Stimulated activated CD4-positive, alpha-beta T cell treated with anti-CD3 and anti-CD28 coated beads, TNF-alpha, amount 100 ng/mL, for 1 hour (primary cell): ENCODE measurements at places on chromosomes 7 and 10.

DNA sequence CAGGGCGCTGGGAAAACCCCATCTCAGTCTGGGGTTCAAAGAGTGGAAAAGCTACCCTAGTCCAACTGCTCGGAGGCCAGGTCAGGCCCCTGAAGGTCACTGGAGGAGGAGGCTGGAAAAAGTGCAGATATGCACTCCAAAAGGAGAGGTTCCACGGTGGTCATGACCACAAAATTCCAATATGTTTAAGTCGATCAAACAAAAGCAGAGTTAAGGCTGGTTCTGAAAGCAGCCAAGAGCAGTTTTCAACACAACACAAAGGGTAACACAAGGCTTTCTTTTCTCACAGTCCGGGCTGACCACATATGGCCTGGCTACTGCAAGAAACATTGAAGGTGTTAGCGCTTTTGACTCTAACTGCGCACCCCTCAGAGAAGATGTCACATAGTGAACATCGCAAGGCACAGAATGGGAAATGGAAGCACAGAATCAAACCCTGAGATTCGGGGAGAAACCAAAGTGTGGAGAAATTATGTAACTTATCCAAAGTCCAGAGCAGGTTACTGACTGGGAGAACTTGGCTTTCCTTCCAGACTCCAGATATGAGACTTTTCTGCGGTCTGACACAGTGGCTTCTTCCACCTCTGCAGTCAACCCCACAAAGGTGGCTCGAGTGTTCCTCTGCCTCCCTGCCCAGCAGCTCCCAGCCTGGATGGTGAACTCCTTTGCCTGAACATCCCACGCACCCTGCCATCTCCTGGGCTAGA, 1.3 kb upstream of the GRB10 start:
- DNase-seq: no peak

GRCh38 chr7:30327813-30328212, 43.4 kb downstream of the ZNRF2 start:
- DNase-seq: no peak

- no peak for DNase-seq
Observed at GRCh38 chr10:44460416-44460815, 75.5 kb upstream of the CXCL12 start.

DNA sequence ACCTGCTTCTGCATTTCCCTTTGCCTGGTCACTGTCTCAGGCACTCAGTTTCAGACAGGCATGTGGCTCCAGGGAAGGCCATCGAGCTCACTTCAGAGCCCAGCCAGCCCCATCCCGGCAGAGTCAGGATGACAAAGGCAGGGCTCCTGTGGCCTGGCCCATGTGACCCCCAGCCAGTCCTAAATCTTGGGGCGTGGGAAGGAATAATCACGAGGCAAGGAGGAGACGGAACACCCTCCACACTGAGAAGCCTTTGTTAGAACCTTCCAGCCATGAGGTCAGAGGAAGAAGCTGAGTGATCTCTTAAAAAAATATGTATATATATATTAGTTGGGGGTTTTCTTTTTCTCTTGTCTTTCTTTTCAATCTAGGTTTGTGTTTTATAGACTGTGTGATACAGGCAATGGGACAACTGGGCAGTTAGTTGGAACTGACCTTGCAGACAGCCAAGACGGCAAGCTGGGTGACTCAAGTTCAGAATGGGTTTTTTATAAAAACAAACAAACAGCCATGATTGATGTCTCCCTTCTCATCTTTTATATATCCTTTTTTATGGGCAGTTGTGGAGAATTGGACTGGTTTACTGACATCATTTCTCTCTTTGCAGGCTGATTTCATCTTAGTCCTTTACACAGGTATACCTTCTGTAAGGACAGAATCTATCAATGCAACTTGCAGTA, 60.8 kb downstream of the CHN2 start:
- no peak for DNase-seq

DNA sequence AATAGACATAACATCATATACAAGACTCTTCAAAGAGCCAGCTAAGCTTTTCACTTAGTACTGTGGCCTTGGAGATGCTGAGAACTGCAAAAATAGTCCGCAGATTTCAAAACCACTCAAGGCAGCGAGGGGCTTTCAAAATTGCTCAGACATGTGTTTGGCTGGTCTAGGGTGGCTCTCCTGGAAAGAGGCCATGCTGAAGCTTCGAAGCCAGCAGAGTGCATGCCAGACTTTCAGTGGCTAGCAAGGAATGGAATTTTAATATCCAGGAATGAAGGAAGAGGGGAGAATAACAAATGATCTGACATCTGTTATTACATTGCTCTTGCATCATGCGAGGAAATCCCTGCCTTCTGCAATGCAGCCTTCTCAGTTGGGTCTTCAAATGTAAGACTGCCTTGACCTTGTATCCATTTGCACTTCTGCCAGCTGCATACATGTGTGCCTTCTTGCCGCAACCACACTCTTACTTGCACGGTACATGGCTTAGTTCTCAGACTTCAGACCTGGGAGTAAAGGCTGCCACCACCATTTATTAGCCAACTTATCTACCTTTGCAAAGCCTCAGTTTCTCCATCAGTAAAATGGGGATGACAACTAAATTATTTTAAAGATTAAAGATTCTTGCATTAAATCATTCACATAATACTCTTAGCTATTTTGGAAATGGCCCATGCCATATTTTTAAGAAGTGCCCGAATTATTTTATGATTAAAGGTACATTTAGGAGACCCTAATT, 55.9 kb downstream of the ITIH5 start:
- no peak for DNase-seq

DNA sequence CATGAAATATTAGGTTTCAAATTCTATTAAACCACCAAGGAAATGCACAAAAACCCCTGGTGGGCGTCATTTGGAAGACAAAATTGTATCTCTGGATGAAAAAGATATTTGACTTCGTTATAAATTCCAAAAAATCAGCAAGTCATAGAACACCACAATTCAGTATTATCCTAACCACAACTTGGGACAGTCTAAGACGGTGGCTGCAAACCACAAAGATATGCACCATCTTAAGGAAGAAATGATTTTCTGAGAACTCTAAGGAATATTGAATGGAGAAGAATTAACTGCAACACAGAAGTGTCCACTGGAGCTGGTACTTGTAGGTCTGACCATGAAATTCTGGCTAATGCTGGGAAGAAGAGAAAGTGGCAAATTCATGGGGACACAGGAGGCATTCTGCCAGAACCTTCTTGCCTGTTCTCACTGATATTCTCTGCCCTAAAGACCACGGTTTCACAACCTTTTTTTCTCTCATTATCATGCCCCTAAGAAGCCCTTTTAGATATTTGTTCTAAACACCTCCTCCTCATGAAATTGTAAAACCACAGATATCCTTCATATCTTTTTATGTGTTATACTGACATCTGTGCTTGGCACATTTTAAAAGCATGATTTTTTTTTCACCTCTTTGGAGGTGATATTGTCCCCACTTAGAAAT, 92.9 kb downstream of the SFMBT2 start:
- no peak for DNase-seq

- DNase-seq: no peak
Observed at GRCh38 chr10:11521860-11522259, 89.6 kb downstream of the USP6NL start.

DNA sequence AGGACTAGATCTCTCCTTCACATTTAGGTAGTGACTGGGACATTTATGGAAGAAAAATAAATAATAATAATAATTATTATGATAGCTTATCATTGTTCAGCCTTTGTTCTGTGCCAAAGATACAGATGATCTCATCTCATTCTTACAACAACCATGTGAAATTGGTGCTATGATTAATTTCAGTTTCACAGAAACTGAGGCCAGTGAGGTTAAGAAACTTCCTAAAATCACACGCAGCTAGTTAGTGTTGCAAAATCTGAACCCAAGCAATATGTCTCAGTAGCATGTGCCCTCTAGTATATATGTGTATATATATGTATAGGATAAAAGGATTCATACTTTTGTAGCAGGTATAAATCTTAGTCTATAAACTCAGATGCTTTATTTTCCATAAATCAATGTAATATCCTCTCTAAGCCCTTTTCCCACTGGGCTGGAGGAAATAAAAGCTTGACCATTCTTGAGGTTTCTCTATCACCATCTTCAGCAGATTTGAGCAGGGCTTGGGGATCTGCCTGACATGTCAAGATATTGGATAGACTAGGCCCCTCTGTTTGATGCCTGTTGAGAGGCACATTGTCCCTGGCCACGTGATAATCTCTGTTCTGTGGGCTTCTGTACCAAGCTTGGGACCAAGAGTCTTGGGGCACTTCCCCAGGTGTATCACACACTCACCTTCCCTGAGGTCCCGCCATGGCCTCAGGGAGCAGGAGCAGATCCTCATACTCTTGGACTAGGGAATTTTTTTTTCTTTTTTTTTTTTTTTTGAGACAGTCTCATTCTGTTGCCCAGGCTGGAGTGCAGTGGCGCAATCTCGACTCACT, 172.6 kb upstream of the NRP1 start:
- DNase-seq: no peak

DNA sequence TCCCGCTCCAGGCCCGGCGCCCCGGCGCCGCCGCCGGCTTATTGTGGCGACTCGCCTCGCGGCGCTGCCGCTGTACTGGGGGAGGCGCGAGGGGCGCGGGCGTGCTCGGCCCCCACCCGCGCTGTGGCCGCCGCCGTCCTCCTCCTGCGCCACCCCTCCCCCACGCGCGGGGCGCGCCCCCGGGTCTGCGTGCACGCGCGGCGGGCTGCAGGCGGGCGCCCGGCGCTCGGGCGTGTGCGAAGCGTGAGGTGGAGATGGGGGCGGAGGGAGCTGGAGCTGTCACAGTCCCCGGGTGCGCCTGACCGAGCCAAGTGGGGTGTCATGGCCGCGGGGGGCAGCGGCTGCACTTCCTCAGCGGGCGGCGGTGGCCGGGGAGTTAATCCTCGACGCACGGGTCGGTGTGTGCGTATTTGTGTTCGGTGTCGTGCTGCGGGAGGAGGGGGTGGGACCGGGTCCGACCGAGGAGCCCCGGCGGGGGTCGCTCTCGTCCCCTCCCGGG, 672 bp downstream of the LCOR start:
- DNase-seq: peak; percentile 59

DNA sequence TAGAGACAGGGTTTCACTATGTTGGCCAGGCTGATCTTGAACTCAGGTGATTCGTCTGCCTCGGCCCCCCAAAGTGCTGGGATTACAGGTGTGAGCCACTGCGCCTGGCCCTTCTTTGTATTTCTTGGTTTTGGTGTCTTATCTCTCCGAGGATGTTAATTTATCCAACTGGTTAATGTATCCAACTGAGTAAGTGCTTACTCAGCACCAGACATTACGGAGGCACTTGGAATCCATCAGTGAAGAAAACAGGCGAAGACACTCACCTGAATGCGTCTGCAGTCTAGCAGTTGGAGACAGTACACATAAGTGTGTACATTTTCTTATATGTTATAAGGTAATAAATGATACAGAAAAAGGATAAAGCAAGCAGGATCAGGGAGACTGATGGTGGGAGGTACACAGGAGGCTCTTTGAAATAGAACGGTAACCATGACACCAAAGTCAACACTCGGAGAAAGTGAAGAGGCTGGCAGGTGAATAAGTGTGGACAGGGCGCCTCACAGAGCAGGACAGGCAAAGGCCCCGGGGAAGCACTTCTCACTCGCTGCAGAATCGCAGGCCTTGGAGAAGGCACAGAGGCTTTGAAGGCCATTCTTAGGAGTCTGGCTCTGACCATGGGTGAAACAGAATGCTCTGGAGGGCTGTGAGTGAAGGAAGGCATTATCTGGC, 73.1 kb downstream of the LANCL2 start:
- no peak for DNase-seq

DNA sequence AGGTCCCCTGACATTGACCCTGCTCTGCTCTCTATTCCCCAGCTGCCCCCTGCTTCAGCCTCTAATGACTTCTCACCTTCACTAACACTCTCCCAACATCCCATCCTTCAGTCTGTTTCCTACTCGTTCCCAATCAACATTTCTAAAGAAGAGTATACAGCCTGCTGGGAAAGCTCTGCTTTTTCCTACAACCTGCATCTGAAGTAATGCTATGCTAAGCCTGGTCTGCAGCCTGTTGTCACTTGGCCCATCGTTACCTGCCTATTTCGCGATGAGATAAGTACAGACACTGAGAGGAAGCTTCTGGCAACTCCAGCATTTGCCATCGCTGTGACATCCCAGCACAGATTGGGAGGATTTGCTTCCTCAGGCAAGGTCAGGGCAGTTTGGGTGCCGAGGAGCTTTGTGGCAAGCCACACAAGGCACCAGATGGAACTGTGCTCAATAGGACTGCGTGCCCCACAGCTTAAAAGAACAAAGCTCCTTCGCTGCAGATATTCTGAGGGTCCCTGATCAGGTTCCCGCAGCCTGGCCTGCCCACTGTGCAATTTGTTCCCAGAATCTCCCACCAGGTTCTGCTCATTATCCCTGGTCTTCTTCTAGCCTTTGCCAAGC, 51.4 kb downstream of the PKD1L1 start:
- no peak for DNase-seq

DNA sequence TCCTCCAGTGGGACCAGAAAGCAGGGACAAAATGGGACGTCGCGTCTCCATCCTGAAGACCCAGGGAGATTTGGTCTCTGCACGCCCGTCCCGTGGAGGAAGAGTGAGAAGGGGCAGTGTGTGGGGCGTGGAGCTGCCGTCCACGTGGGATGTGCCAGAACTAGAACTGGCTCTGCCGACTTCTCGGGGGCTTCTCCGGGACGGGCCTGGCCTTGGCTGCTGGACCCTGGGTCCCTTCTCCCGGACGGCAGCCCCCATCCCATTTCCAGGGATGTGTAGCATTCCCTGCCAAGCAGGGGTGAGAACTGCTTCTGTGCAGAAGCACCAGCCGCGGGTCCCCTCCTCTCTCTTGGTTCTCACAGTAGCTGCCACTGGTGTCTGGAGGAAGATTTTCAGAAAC, 18.8 kb upstream of the DPYSL4 start:
- DNase-seq: no peak

GRCh38 chr7:26584987-26585665, 279.3 kb downstream of the SKAP2 start:
- no peak for DNase-seq

DNA sequence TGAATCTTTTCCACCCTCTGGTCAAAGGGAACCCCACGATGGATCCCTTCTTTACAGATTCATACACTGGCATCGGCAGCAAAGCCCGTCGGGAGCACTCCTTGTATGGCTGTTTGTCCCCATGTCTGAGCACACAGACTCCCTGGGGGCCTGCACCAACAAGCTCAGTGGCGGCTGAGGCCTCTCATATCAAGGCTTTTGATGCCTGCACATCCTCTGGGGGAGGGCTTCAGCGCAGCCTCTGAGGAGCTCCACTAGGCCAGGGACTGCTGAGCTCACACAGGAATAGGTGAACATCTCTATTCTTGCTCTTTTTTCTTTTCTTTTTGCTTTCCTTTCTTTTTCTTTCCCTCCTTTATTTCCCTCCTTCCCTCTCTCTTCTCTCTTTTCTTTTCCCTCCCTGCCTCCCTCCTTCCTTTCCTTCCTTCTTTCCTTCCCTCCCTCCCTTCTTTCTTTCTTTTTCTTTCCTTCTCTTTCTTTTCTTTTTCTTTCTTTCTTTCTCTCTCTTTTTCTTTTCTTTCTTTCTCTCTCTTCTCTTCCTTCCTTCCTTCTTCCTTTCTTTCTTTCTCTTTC, 174.6 kb downstream of the CCDC3 start:
- no peak for DNase-seq
